ENCODE measurements at places on chromosomes 12 and 14.

DNA sequence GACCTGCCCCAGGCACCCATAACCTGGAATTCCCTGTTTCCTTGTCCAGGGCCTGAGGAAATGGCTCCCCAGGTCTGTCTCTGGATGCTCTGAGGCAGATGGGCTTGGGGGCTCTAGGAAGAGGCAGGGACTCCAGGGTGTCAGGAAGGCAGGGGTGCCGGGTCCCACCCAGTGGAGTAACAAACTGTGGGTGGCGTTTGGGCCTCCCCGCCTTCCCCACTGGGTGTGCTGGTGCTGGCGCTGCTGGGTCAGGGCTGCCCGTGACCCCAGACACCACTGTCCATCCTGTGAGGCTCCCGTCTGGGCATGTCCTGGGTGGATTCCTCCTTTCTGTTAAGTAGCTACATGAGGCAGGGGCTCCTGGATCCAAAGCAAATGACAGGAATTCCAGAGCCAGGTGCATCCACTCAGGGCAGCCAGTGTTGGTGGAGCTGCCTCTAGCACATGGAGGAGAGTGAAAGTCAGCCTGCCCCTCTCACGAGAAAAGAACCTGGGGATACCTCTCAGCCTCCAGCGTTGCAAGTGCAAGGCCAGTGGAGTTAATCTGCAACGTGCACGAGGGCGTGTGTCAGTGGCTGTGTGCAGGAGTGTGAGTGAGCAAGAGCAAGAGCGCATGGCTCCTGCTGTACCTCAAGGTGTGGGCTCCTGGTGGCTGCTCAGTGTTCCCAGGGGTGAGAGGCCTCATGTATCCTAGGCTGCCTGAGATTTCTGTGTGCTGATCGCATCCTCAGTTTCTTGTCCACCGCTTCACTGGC is 403.1 kb downstream of the TMEM121 start:
- DNase-seq: no peak

DNA sequence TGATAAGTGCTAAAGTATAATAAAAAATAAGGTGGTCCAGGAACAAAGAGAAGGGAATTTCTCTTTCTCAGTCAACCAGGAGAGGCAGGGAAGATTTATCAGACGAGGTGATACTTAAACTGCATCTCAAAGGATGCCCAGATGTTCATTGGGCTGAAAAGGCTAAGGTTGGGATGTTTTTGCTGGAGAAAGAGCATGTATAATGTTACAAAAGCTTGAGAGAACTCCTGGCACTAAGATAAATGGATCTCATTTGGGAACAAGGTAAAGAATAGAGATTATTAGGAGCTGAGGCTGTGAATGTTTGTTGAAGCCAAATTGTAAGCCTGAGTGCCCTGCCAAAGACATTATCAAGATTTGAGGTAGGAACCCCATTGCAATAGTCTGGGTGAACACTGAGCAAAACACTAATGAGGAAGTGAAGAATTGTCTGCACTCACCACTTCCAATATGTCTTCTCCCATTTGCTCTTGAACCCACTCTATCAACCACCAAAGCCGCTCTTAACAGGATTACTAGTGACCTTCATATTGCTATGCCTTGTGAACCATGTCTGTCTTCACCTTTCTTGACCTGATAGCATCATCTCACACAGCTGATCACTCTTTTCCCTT is 149.0 kb upstream of the ARID2 start:
- no peak for DNase-seq

GRCh38 chr12:8572507-8572906 is 31.8 kb upstream of the CLEC4E start:
- DNase-seq: no peak

DNA sequence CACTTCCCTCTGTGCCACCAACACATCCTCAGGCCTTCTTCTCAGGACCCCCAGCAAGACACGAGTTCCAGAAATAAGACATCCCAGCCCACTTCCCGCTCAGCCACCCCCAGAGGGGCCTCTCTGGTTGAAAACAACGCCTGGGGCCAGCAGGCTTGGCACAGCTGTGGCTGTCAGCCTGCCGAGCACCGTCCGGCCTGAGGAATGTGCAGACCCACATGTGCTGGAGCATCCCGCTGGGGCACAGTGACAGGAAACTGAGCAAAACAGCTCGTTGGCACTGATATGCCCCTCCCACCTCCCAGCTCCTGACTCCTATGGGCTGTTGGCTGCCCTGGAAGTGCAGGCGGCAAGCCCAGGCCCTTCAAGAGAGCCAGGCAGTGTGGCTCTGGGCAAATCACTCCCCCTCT is 1.4 kb downstream of the SYNE3 start:
- DNase-seq: no peak

GRCh38 chr12:127711108-127711507 is 555.9 kb upstream of the TMEM132C start:
- DNase-seq: no peak

GRCh38 chr14:74018174-74018585 is 908 bp downstream of the ENTPD5 start:
- no peak for DNase-seq

- no peak for DNase-seq
These were observed 6.9 kb downstream of the VEZT start for GRCh38 chr12:95224202-95225170.

GRCh38 chr14:88998027-88998426 is 173.6 kb downstream of the TTC8 start:
- no peak for DNase-seq

DNA sequence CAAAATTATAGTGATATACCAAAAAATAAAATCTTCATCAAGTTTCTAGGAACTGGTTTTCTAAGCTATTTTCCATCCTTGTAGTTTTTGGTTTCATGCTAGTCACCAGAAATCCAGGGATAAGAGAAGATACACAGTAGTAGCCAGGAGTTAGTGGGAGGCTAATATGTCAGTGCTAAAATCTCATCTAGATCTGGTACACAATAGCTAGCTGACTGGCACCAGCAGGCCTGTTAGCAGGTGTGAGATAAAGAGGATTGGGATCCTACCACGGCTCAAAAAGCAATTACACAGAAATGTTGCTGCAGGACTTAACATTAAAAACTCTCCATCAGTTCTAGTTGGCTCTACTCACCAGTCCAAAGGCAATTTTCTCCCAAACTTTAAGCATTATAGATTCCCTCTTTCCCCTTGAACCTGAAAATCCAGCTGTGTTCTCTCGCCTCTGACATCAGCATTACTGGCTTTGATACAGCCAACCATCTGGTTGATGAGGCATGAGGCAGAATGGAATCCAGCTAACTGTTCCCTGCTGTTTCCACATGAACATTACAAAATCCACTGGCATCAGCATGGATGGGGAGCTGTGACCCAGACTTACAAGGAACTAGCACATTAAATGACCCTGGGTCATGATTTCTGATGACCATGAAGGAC is 41.8 kb upstream of the CCDC196 start:
- no peak for DNase-seq

DNA sequence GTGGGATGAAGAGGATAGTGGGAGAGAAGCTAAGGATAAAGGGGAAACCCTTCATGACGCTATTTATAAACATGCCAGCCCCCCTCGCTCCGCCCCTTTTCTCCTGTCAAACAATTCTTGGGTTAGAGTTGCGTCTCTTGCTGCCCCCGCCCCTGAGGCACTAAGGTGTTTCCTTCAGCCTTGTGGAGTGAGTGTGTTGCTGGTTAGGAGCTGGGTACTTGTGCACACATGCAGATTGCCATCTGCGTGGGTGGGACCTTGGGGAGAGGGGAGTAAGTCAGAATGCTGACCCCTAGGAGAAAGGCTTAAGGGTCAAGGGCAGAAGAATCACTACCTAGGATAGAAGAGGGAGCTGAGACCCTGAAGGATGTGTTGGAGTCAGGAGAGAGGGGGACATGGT is 5.4 kb downstream of the FOXJ2 start:
- DNase-seq: no peak

GRCh38 chr14:63290741-63291430 is 27.8 kb downstream of the GPHB5 start:
- DNase-seq: no peak

DNA sequence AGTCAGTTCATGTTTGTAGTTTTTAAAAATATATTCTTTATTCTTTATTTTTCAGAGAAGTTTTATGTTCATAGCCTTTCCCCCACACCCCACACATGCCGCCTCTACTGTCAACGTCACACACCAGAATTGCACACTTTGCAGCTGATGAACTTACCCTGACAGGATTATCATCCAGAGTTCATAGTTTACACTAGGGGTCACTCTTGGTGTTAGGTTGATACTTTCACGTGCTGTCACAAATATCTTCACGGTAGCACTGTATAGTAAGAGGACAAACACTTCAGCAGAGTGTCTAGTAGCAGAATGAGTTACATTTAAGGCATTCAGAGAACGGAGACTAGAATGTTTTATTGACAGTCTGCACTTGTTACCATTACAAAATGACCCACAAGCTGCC is 5.1 kb downstream of the DPPA3 start:
- DNase-seq: no peak

- no peak for DNase-seq
These were observed 130.3 kb downstream of the TMEM30B start for GRCh38 chr14:61150851-61151250.

- DNase-seq: no peak
These were observed 31.2 kb downstream of the FBRSL1 start for GRCh38 chr12:132521200-132521580.

DNA sequence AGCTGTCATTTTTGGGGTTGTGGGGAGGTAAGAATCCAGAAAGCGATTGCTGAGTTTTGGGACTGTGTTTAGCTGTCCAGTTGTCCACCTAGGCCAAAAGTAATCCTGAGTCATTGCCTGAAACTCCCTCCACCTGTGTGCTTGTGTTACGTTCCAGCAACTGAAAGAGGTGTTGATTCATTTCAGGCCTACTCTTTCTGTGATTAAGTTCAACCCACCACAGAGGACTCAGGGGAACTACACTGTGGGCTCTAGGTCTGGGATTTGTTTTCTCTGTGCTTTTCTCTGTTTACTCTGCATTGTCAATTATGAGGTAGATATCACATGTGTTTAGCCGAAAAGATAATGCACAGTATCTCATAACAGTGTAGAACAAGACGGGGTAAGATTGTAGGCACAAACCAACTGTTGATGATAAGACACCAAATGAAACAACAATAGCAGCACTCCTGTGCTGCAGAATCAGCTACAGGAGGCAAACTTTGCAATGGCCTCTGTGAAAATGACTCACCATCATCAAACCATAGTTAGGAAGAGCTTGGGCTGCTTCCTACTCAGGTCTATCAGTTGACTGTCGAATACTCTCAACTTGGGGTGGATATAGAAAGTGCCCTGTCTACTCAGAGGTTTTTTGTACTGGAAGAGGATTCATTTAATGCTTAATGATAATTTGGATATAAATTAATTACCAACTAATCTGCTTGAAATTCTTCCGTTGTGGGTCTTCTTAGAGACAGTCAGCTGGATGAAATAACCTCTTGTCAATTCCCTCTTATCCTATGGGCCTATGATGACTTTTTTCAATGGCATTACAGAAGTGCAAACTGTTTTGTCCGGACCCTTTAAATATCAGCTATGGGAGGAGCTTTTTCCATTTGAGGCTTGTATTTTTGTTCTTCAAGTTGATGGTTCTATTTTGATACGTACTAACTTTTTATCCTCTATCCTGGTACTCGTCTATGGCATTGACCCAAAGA is 385.9 kb downstream of the BMP4 start:
- DNase-seq: no peak

DNA sequence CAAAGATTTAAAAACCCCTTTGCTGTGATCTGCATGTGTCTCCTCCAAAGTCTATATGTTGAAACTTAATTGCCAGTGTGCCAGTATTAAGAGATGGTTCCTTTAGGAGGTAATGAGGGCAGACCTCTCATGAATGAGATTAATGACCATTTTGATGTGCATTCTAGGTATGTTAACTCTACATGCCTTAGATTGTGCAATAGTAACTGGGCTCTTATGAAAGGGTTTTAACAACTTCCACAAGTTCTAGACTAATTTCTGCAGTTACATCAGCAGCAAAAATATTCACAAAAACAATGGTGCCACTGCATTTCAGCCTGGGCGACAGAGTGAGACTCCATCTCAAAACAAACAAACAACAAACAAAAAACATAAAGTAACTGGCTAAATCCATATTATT is 3.8 kb upstream of the TAS2R10 start:
- DNase-seq: no peak

GRCh38 chr14:92928258-92928629 is 5.3 kb downstream of the CHGA start:
- DNase-seq: no peak

DNA sequence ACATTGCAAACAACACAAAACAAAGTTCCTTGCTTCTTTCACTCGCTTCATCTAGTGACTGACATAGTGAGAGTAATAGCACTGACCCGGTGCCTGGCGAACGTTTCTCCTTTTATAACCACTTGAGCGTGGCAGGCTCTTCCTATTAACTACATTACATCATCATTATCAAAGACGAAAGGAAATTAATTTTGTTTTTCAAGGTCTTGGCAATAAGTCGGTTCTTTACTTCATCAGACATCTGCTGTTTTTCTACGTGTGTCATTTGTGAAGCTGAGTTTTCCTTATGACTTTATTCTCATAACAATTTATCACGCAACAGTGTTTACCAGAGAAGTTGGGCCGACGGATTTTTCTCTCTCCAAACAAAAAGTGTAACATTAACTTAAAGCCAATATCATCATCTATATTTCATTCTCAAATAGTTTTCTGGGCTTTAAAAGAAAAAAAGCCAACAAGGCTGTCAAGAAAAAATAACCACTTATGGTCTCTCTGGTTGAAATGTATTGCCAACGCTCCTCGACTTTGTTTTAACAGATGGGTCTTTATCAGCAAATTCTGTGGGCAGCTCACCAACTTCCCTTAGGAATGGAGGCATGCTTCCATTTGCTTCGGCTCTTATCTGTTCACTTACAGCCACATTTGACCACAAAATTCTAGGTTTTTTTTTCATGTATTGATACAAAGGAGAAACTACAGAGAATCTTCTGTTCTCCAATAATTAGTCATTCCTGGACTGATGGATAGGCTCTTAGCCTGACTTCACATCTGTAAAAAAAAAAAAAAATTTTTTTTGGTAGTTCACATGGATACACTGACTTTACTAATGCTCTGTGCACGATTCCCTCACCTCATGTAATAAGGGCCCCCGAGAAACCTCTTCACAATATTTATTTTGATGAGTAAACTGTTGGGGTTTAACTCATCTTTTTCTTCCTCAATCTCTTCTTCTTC is 97.1 kb upstream of the CDKN3 start:
- DNase-seq: no peak

- DNase-seq: no peak
These were observed 179.6 kb downstream of the TMEM117 start for GRCh38 chr12:44015333-44015941.

DNA sequence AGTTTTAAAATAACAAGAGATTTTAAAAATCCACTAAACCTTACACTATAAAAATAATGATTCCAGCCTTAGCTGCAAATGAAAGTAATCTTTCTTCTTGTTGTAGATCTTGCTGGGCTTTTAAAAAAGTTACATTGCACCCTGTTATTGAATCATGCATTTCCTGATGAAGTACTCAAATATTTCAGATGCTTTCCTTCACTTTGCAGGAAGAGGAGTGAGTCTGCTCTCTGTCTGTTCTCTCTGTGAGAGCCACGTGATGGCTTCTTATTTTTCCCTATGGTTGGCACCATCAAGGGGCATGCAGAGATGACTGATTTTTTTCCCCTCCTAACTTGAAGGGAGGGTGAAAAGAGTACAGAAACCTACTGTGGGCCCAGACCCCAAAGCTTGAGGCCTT is 262.7 kb downstream of the ATP23 start:
- no peak for DNase-seq

- DNase-seq: no peak
These were observed 1190.3 kb downstream of the GALC start for GRCh38 chr14:86802726-86803125.

All from stimulated activated CD8-positive, alpha-beta memory T cell treated with anti-CD3 and anti-CD28 coated beads, Interleukin-7, amount 100 ng/mL, for 1 hour (primary cell).